ENCODE measurements at places on chromosomes 2 and 18.

- DNase-seq: no peak
Measured at GRCh38 chr2:222745836-222746559, 74.5 kb downstream of the MOGAT1 start.

DNA sequence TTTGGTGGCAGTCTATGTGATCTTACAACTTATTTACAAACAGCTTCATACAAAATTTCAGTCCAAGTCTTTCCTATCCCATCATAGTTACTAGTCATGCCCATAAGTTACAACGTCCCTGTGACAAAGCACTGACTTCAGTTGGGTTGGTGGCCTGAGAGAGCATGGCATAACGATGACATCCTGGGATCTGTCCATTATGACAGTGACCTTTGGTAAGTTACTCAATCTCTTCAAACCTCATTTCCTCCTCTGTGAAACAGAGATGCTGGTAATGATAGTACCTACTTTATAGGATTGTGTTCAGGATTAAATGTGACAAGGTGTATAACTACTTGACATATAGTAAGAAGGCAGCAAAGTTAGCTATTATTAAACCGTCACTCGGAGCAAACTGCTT is 55.4 kb upstream of the ATP5MC3 start:
- no peak for DNase-seq

DNA sequence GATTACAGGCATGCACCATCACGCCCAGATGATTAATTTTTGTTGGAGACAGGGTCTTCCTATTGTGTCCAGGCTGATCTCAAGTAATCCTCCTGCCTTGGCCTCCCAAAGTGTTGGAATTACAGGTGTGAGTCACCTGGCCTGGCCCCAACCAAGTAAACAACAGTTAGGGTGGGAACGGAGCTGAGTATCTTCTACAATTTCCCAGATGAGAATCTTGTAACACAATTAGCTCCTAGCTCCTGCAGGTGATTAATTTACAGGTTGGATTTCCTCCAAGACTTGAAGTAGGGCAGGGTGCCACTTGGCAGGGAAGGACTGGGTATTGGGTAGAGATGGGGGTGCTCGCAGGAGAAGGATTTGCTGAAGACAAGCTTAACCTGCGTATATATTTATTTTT is 17.8 kb downstream of the NLRC4 start:
- no peak for DNase-seq

DNA sequence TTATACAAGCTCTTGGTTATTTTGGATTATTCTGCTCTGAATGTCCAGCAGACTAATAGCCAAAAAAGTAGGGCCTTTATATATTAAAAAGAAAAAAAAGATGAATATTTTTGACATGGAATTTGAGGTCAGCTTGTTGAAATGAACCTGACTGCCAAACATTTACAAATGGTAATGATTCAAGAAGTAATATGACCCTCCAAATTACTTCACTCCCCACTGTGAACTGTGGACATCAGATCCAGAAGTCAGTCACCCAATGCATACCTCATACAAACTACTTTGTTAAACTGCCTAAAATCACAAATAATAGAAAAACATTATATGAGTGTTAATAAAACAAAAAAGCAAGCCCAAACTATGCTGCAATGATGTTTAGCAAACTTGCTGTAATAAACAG is 10.0 kb downstream of the EPG5 start:
- no peak for DNase-seq

GRCh38 chr2:221573430-221574230 is 1.5 kb upstream of the EPHA4 start:
- peak; percentile 82 for DNase-seq

- DNase-seq: no peak
Measured at GRCh38 chr2:208179028-208179609, 10.7 kb downstream of the C2orf80 start.

DNA sequence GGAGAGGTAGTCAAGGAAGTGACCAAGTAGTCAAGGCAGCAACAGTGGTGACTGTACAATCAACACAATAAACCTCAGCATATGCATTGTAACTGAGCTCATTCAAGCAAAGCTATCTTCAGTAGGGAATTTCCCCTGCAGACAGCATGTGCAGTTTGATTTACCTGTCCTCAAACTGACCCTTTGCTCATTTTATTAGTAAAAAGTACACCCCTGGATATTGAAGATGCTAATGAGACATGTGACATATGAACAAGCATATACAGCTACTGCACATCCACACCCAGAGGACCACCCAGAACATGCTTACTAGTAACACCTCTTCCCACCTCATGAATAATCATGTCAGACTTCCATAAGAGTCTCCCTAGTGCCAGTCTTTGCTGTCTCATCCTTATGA is 15.4 kb downstream of the C2orf81 start:
- no peak for DNase-seq

DNA sequence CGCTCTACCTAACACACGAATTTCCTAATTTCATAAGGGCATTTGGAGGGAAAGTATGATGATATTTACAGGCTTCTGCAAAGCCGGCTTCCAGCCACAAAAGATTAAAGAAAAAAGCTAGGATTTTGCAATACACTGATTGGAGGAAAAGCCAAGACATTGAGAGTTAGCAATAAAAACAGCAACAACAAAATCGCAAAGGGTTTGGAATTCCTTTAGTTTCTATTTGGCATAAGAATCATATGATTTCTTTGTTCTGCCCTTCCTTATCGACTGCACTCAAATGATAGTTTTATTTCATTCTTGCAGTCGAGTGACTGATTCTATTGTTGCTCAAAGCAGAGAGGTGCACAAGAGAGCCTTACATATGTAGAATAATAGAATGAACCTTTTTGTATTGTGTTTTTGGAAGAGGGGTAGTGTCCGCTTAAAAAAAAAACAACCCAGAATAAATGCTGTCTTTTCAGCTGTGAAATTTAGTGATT is 3.9 kb upstream of the ZNF532 start:
- DNase-seq: no peak

DNA sequence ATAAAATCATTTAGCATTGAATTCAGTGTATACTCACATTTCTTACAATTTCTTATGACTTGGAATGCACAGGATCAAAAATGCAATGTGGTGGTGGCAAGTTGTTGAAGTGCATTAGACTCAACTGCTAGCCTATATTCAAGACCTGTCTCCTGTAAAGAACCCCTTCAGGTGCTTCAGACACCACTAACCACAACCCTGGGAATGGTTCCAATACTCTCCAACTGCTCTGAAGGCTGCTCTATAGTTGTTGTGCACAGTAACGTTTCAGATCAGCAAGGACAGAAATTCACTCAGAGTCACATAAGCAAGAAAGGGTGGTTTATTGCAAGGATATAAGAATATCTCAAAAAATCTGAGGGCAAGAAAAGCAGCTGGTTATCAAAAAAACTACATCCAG is 6.5 kb downstream of the GKN1 start:
- DNase-seq: no peak

GRCh38 chr2:240663546-240664190 is 19.0 kb downstream of the AQP12B start:
- DNase-seq: no peak

DNA sequence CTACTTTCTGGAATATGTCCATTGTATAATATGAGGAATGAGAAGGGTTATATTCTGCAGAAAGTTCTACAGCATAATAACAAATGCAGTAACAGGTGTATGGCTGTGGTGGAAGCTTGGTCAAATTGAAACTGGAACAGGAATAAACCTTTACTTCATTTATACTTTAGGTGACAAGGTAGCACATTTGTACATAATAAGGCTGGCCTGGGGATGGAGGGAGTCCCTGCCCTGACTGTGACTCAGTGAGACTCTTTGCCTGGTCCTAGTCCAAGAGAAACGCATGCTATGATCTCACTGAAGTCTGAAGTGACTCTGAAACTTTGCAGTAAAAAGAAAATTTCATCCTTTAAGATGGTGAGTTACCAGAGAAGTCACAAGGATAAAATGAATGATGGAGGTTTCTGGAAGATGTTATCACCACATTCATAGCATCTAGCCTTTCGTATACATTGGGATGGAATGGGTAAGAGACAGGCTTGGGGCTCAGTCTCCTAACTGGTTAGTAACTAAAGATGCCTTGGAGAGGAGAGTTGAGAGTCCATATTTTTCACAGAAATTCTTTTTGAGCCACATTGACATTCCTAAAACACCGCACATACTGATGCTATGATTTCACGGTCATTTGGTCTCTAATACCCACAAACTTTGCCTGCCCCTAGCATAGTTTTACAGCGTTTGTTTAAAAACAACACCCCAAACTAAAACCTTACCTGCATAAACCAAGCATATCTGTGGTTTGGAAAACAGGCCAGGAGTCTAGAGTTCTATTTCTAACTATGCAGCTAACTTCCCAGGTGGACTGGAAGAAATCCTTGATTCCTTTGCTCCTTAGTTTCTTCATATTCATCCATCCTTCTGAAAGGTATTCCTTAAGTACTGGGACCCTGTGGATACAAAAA is 42.4 kb upstream of the NABP1 start:
- DNase-seq: no peak

GRCh38 chr2:1498176-1498575 is 84.9 kb downstream of the TPO start:
- DNase-seq: no peak

DNA sequence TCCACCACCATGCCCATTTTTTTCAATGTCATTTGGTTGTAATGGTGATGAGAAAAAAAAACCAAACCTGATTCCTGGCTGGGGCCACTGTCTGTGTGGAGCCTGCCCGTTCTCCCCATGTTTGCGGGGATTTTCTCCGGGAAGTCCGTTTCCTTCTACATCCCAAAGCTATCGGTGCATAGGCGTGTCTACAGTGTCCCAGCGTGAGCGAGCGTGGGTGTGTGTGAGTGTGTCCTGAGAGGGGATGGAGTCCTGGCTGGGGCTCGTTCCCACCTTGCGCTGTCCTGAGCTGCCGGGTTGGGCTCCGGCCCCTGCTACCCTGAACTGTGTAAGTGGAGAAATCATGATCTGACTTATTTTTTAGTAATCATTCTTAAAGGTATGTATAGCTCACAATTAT is 7.3 kb upstream of the ZAP70 start:
- DNase-seq: no peak

- no peak for DNase-seq
Measured at GRCh38 chr18:65287652-65288051, 463.2 kb upstream of the CDH7 start.

DNA sequence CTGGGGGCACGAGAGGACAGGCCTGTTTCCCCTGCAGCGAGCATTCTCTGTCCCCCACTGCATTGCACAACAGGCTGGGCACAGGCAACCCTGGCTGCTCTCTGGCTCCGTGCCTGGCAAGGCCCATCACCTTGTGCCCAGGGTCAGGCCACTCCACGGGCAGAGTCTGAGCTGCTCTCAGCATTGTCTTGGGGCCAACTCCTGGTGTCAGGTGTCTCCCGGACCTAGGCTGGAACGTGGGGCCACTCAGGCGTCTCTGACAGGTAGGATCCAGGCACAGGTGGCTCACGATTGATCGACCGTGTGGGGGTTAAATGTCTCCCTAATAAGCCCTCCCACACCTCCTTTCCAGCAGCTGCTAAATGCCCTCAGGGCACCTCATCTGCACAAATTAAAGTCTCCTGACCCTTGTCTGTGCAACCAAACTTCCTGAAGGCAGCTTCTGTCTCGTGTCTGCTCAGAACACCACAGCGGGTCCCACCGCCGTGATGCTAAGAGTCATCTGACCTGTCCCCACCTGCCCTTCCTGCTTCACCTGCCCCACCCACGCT is 66.6 kb upstream of the GPC1 start:
- no peak for DNase-seq

GRCh38 chr2:98085649-98086048 is 1.3 kb upstream of the VWA3B start:
- no peak for DNase-seq

GRCh38 chr2:233422050-233422639 is 67.9 kb downstream of the DGKD start:
- DNase-seq: peak; percentile 66

GRCh38 chr2:20600756-20601325 is 50.1 kb downstream of the HS1BP3 start:
- DNase-seq: no peak

DNA sequence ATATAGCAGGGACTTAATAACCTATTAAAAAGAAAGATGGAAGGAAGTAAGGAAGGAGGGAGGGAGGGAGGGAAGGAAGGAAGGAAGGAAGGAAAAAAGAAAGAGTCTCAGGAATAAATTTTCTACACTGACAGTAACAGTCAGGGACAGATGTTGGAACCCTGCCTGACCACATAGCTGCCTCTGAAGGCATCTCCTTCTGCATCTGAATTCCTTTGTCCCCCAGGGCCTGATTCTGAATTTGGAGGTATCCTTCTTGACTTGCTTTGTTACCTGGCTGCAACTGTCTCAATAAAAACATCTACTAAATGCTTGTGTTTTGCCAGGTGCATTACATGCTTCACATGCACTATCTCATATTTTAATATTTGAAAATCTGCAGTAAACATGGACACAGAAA is 17.4 kb upstream of the LRATD1 start:
- no peak for DNase-seq

- peak; percentile 33 for DNase-seq
Measured at GRCh38 chr2:190404487-190404886, 3.7 kb upstream of the MFSD6 start.

- no peak for DNase-seq
Measured at GRCh38 chr2:23904692-23905091, 22.2 kb downstream of the ATAD2B start.

- no peak for DNase-seq
Measured at GRCh38 chr18:9869715-9870430, 15.9 kb upstream of the TXNDC2 start.

- peak; percentile 7 for DNase-seq
Measured at GRCh38 chr2:41791523-41791922, 256.3 kb upstream of the PKDCC start.

- no peak for DNase-seq
Measured at GRCh38 chr2:172107690-172108586, 5.2 kb upstream of the DLX2 start.

DNA sequence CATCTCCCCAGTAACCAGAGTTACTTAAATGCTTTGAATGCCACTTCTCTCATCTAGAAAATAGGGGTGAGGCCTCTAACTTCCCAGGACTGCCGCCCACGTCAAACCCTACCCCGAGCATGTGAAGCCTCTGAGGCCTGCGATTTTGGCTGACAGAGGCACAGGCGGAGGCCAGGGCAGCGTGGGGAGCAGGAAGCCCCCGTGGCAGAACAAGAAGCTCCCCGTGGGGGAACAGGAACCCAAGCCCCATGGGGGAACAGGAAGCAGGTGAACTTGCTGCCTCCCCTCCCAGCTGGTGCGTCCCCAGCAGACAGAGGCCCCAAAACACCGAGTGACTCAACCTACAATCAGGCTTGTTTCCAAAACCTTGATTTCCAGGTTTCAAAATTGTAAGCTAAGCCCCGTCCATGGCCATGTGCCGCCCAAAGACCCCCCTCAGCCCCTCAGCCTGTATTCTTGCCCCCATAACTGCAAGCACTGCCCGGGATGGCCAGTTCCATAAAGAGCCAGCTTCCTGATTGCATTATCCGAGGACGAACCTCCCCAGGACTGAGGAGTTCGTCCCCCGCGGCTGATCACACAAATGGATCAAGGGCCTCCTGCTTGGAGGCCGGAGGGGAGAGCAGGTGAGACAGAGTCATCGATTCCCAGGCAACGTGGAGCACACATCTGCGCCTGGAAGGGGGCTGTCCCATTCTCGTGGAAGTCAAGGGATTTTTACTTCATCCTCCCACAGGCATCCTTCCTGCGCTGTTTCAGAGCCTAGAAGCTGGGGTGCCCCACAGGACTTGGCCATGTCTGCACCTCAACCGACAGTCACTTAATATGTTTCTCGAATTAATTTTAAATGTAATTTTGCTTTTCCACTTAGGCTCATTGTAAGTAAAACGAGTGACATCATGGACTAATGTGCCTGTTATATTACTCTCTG is 36.3 kb upstream of the CTDP1 start:
- DNase-seq: no peak
